NCI-H2227 treated with DMSO at 0.1 percent for 48 hours (cell line): ENCODE measurements at places on chromosomes 6 and 20.

DNA sequence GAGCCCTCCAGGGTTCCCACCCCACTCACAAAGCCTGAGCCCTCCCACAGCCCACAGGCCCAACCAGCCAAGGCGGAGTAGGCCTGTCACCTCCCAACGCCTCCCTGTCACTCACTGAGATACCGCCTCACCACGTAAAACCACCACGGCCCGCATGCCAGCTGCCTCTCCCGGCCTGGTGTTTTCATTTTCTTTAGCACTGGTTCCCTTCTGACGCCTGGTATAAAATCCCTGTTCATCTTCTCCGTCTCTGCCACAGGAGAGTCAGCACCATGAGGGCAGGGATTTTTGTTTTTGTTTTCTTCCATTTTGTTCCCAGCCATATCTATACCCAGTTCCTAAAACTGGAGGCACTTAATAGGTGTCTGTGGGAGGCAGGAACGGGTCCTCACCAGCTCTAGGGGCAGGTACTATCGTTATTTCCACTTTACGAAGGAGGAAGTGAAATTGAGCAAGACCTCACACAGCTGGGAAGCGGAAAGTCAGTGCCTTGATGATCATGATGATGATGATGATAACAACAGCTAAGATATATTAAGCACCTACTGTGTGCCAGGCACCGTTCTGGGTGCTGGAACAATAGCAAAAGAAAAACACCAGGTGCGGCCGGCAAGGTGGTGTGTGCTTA is 58.6 kb downstream of the SNAI1 start:
- DNase-seq, result no peak

DNA sequence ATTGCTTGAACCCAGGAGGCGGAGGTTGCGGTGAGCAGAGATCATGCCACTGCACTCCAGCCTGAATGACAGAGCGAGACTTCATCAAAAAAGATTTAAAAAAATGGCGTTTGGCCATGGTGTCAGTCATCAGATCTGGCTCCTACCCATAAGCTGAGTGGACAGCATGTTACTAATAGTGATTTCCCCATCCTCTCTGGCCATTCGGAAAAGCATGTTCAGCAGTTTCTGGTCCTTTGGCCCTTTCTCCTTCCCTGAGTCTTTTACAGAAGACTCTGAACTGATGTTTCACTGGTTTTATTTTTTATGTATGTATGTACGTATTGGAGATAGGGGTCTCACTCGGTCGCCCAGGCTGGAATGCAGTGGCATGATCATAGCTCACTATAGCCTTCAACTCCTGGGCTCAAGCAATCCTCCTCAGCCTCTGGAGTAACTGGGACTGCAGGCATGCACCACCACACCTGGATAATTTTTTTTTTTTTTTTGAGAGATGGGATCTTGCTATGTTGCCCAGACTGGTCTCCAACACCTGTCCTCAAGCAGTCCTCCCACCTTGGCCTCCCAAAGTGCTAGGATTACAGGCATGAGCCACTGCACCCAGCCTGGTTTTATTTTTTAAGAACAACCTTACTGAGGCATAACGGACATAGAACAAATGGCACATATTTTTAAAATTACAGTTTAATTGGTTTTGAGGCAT is 84.2 kb upstream of the CNKSR3 start:
- no peak for DNase-seq

DNA sequence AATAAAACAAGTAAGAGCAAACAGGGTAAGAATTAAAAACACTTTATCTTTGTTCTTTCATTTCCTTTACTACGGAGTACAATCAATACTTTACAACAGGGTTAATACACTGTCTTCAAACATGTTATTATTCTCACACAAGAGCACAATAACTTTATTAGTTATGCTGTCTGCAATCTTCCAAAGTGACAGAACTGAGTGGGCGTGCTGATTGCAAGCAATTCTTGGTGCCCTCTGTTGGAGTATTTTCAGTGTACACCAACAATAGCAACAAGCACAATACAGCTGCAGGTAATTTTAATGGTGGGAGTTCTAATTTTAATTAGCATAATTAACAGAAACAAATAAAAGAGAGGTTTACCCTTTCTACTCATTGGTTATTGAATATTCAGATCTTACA is 33.9 kb upstream of the PTPRK start:
- no peak for DNase-seq

DNA sequence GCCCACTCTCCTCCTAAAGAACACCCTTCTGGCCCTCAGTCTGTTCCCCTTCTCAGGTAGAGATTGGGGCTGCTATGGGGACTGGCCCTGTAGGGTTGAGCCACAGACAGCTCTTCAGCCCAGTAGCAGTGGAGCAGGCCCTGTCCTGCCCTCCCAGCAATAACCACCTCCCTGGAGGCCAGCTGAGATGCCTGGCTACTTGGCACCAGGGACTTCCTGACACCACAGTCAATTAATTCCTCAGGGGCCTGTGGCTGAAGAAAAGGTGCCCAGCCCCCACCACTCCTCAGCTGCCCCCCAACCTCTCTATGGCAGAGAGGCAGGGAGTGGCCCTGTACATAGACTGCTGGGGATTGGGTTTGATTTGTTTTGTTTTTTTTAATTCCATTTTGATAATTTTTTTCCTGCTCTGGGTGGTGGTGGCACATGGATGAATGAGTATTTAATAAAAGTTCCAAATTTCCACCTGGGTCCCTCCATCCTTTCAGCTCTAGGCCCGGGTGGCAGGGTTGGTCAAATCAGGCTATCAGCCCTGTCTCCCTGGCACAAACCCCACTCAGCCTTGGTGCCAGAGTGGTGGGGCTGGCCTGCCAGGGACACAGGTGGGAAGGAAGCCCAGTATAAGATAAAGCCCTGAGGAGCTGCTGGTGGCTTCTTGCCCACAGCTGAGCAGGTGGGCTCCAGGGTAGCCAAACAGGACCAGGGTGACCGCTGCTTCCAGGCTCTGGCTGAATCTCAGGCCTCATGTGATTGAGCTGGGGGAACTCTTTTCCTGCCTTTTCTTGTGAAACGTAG is 1.9 kb upstream of the DEF6 start:
- DNase-seq, result no peak

DNA sequence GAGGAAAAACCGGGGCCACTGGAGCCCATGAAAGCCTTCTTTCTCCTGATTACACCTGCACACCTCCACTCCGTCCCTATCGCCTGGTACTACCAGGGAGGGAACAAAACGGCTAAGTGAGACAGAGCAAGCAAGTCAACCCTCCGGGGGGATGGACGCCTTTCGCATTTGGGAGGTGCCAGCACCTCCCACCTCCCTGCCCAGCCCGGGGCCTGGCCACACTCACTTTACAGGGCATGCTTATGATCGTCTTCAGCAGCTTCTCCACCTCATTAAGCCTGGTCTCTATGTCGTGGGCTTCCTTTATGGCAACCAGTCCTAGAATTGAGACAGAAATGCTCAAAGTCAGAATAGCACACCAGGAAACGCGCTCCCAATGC is 13.7 kb downstream of the PXDC1 start:
- DNase-seq, result no peak

DNA sequence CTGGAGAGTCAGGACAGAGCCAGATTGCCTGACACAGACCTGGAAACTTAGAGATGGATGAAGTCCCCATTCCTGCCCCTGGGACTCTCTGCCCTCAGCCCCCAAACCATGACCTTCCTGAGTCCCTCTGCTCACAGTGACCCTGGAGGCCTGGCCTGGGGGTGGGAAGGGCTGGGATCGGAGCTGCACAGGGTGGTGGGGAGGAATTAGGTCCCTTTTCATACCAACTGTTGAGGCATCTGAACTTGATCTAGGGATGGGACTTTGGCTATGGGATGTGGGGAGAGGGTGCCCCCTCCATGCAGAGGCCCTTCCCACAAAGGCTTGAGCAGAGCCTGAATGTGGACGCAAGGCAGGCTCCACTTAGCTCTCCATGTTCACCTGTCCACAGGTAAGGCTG is 144.1 kb downstream of the MRPL14 start:
- DNase-seq, result no peak
